ENCODE measurements at places on chromosomes 12 and 14.

DNA sequence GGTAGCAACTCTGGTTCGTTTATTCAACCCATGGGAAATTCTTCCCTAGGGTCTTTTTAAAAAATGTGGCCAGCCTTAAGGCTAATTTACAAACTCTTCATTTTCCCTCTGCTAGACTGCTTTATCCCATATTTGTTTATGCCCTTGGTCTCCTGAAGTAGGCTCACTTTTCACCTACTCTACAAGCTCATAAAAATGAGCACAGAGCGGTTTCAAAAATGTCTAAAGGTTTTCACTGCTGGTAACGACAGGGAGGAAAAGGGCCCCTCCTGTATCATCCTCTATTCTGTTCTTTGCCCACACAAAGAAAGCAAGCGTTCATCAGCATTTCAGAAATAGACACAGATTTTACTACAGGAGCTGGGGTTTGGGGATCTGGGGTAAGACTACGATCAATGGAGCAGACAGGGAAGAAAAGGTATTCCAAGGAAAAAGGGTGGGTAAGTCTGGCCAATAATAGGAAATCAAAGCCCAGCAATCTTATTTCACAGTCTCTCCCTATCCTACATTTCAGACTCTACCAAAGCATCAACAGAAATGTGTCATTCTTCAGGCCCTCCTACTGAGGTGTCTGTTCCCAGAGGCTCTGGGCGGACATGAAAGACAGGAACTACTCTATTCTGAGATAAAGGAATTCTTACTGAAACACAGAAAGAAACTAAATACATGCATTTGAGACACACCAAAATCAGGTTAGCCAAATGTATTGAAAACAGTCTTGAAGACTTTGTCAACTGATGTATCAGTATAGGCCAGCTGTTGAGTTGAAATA is 86.4 kb downstream of the SPPL3 start:
- no peak for DNase-seq

DNA sequence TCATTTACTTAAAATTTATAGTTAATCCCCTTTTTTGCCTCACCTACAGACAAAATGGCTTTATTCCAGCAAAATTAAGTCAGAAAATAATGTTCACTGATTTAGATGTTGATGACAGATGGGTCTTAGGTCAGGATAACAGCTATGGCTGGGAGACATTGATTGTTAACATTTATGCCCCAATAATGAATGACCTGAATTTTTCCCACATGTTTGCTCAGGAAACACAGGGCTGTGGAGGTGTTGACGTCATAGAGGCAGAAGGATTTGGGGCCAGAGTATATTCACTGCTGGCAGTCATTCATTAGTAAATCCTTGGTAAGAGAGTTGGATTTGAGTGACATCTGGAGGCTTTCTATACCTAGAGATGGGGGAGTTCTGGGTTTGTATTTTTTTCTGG is 121.3 kb downstream of the PDE3A start:
- no peak for DNase-seq

GRCh38 chr14:64693810-64694165 is 10.4 kb upstream of the PLEKHG3 start:
- DNase-seq, result no peak

DNA sequence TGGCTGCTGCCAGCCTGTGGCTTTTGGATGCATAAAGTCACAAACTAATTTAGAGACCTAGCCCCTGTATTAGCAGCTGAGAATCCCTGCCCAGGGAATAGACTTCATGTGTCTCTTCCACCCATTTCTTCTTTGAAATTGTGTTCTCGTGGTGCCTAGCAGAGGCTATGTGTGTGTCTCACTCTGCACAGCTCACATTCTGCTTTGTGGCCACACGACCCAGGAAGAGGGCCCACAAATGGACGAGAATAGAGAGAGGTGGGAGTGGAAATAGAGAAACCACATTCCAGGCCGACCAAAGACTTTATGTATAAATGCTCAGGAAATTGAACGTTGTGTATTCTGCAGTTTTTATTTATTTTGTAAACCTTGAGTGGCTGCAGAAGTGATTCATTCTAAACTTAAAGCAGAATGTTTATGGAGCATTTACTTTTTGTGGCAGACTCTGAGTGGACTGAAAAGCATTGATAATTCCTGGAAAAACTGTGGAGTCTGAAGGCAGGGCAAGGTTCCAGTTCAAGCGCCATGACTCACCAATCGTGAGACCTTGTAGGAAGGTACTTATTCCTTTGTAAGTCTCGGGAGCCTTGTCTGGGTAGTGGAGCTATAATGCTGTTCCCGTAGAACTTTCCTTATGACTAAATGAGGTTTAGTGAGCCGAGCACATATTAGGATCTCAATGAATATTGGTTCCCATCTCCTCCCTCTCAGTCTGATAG is 9.1 kb downstream of the B4GALNT3 start:
- DNase-seq, result no peak

DNA sequence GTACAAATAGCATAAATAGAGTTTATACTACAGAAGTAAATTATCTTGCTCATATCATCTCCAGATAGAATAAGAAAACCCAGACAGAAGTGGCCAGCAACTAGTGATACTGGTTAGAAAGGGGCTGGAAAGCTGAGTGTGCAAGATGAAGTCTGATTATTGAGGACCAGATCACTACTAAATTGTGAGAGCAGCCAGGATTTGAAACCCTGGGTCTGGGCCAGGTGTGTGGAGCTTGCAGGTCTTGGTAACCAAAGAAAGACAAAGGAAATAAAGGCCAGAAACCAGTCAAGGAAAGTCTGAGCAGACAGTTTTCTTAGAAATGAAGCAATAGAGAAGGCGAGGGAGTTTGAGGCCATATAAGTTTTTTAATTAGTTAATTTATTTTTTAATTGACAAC is 611.8 kb downstream of the ETNK1 start:
- DNase-seq, result no peak

- DNase-seq, result no peak
Observed at GRCh38 chr12:3554371-3555115, 63.5 kb downstream of the PRMT8 start.

DNA sequence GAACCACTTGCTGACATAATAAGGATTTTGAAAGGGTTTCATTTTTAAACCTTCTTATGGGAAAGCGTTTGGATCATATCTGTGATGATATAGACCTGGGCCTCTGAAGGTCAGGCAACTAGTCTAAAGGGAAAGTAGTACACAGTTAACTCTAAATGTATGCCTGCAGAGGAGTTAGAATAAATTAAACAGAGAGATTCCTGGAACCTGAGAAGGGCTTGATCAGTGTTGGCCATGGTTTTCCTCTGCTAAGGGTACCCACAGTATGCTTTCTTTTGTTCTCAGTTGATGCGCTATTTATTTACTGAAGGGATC is 14.4 kb upstream of the POLR3B start:
- DNase-seq, result no peak
